ENCODE measurements at places on chromosomes 3 and 15. TPM values are rescaled to one million over a fixed set of nuclear protein-coding genes. Genes with fewer than 3 reads are reported as not detected.

Gene CCDC39
- total RNA-seq: not detected

Gene GPR149
- not detected for total RNA-seq

Gene KBTBD12
- not detected for total RNA-seq

Gene FOXB1
- total RNA-seq: not detected

Gene CNTN6
- not detected for total RNA-seq

DNA sequence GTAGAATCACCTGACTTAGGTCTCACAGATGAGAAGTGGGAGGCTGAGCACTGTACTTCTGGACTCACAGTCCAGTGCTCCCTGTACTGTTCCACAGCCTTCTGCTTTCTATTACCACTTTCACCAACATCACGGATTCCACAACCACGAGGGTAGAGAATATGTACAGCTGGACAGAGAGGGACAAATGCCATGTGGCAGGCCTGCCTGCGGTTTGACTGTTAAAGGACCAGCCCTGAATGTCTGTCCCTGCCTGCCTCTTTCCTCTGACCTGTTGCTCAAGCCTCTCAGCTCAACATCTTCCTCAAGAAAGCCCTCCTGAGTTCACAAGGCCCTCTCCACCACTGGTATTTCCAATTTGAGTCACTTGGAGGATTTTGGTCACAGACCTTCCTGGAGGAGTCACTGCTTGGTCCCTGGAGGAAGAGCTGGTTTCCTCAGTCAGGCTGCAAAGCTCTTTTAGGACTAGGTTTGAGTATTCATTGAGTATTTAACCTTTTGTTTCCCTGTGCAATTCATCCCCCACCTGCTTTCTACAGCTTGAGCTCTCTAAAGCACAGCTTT, 49.1 kb downstream of the RAB11A start:
- DNase-seq: peak; percentile 15

DNA sequence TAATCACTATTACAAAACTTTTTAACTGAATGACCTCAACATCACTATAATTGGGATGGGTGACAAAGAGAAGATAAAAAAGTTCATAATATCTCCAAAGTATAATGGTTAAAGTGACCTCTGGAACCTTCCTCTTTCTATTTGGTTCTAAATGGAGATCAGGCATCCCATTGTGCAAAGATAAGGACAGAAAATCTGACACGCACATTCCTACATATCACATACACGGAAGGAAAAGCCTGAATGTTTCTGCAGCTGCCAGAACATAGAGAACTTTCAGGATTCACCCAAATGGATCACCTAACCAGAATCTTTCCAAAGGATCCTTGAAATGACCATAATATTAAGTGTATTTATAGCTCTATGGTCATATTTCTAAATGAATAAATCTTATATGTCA, 128.2 kb downstream of the TFDP2 start:
- DNase-seq: no peak

DNA sequence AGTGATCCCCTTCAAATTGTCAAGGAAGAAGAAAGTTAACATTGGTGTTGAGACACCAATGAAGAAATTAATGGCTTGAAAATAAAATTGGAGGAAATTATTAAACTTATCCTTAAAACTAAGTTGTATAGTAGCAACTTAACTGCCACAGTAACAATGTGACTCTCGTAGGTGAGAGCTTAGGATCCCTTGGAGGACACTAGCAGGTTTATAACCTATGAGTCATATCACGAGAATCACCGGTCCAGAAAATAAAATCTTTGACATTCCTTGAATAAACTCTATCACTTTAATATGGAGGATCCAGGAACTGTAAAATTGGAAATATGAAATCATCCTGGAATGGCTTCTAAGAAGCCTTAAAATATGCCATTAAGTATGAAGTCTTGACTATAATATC, 2.1 kb downstream of the GHSR start:
- no peak for DNase-seq

- DNase-seq: no peak
Observed at GRCh38 chr3:116331380-116331779, 113.9 kb downstream of the LSAMP start.

DNA sequence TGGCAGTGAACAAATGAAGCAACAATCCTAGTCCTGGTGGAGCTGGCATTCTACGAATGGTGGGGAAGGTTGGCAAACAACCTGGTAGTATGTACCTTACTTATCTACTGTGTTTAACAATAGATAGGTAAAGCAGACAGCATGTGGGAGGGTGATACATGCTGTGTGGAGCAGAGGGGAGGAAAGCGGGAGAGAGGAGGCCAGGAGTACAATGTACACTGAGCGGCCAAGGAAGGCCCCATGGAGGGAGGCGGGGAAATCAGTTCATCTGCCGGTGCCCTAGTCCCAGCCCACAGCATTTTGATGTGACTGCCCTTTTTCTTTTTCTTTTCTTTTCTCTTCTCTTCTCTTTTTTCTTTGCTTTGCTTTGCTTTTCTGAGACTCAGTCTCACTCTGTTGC, 5.3 kb upstream of the RHCG start:
- DNase-seq: no peak

GRCh38 chr3:120742849-120743365, 363 bp downstream of the GTF2E1 start:
- DNase-seq: peak; percentile 27

DNA sequence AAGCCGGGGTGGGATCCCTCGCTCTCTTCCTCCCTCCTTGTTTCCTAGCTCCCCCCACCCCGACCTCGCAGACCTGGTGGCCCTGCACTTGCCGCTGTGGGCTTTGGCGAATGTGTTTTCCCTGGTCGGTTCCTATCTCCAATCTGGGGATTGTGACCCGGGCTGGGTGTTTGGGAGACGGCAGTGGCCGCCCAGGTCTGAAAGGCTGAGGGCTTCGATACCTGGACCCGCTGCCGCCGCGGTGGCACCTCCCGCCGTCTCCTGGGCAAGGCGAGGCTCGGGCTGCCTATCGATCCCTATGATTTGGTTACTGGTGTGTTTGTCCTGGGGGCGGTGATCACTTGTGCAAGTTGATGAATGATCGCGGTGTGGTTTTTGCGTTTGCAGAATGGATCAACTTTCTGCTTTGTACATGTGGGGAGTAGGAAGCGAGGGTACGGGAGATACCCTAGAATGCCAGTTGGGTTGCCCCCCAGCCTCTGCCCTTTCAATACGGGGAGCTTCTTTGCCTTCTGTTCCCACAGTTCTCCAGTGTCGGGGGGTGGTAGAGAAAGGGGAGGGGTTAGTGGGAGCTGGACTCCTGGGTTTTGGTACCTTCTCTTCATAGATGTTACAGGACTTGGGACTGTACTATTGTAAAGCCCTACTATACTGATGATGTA, 3.0 kb downstream of the BBX start:
- peak; percentile 29 for DNase-seq

DNA sequence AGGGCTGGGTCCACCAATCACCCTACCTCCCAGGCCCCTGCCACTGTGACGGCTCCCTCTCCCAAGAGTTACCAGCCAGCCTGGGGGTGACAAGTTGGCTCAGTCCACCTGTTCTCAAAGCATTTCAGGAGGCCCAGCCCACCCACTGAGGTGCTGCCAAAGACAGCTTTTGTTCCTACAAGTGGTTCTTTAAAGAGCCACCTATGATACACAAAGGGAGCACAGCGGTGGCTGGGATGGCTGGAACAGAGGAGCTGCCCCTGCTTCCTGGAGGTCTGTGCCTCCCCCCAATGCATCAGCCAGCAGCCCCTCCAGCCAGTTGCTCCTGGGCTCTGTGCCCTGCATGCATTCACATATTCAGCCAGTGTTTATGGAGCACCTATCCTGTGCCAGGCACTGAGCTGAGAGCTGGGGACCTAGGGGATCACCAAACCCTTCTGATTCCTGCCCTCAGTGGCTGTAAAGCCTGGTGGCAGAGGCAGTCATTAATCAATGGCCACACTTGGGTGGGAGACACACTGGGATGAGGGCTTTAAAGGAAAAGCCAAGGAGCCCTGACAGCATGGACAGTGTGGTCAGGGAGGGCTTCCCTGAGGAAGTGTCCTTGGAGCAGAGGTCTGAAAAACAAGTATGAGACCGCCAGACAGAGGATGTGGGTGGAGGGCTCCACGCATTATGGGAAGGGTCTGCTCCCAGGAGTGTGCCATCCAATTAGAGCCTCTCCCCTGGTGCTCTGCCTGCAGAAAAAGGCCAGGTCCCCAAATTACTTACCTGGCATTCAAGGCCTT, 107.1 kb upstream of the LINGO1 start:
- DNase-seq: no peak

- DNase-seq: no peak
Observed at GRCh38 chr3:195461594-195462307, 18.9 kb upstream of the ACAP2 start.

- DNase-seq: no peak
Observed at GRCh38 chr15:64635499-64636495, 139.6 kb downstream of the RBPMS2 start.

DNA sequence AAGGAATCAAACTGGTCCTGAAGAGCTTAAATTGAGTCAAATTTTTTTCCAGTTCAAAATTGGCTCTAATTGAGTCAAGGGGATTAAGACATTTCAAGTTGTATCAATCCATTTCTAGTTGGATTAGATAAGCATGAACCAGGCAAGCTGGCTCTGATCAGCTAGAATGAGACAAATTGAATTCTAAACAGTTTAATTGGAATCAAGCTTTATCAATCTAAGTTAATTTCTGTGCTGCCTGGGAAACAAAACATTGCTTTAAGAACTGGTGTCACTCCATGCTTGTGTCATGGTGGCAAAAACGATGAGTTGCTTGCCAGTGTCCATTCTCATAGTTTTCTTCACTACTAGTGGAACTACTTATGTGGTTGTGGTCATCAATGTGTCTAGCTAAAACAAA, 116.8 kb downstream of the TGFBR2 start:
- no peak for DNase-seq

GRCh38 chr3:69511361-69511760, 125.5 kb upstream of the FRMD4B start:
- DNase-seq: no peak

- no peak for DNase-seq
Observed at GRCh38 chr3:16928386-16929132, 43.8 kb downstream of the PLCL2 start.

DNA sequence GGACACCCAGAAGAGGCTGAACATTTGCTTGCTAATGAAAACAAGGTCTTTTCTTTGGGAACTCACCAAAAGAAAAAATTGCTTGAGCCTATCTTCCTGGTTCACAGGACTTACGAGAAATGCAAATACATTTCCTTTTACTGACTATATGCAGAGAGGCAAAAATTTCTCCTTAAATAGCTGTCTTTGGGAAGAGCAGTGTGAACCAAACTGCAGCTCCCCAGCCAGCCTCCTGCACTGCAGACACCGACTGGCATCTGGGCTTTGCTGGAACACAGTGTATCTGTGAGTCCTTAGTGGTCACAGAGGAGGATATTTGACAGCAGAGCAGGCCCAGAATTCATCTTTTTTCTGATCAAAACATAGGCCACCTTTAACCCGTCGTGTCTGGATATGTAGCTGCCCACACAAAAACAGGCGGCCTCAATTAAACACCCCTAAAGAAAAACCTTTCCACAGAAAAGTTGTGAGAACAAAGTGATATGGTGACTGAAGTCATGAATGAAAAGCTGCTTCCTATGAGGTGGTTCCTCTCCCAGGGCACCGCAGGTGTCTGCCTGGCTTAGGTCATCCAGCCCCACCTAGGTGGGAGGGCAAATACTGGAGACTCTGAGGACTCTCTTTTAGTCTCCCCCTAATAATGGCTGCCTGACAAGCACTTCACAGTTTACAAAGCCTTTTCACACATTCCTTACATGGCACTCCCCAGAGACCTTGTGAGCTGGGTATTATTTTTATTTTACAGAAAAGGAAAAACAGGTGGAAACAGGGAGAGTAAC, 46.1 kb upstream of the TMEM158 start:
- DNase-seq: no peak

Data from activated naive CD4-positive, alpha-beta T cell treated with anti-CD3 and anti-CD28 coated beads for 36 hours (primary cell).